ENCODE measurements at places on chromosomes 7 and 10. TPM values are rescaled to one million over a fixed set of nuclear protein-coding genes. Genes with fewer than 3 reads are reported as not detected.

- no peaks in the 10 kb centered on the region for H3K36me3 ChIP-seq
- DNase-seq: no peak
- no peaks in the 10 kb centered on the region for H3K27me3 ChIP-seq
- no peak overlapping the region for H3K4me3 ChIP-seq
- no peak overlapping the region for H3K27ac ChIP-seq
These were observed 549.4 kb upstream of the NRP1 start for GRCh38 chr10:33883881-33884280.

Gene SBDS
- total RNA-seq: 68.6 TPM

Gene TMEM273
- 36.4 TPM for total RNA-seq

DNA sequence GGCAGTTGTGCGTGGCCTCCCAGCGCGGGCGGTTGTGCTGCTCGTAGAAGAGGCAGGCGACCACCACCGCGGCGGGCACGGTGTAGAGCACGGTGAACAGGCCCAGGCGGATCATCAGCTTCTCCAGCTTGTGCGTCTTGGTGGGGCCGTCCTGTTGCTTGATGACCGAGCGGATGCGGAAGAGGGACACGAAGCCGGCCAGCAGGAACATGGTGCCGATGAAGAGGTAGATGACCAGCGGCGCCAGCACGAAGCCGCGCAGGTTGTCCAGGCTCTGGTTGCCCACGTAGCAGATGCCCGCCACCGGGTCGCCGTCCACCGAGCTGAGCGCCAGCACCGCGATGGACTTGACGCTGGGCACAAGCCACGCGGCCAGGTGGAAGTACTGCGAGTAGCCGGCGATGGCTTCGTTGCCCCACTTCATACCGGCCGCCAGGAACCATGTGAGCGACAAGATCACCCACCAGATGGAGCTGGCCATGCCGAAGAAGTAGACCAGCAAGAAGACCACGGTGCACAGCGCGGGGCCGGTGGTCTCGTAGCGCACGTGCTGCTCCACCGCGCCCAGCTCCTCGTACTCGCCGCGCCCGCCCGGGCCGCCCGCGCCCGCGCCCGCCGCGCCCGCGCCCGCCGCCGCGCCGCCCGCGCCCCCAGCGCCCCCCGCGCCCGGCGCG is 2.2 kb downstream of the FZD8 start:
- no peaks in the 10 kb centered on the region for H3K36me3 ChIP-seq
- H3K27me3 ChIP-seq: peaks cover 71% of the 10 kb centered on the region
- H3K4me1 ChIP-seq: peaks cover 11% of the 10 kb centered on the region
- peak overlapping the region; percentile 83 for H3K4me3 ChIP-seq

DNA sequence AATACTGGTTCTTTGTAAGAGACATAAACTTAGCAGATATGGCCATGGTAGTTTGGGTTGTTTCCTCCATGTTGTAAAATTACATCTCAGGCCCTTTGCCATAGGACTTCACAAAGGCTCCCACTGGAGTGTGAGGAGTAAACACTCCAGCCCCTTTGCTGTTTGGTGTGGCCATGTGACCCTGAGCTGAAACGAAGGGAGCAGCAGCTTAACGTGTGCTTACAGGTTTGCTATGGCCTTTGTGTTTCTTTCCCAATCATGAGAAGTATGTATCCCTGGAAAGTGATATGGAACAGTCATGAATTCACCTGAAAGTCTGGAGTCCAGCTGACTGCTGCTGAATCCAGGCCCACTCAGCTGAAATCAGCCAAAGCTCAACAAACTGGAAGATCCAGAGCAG is 23.8 kb upstream of the SFTPA1 start:
- no peak for DNase-seq
- H3K4me3 ChIP-seq: no peak overlapping the region
- peaks cover 33% of the 10 kb centered on the region for H3K27me3 ChIP-seq
- H3K36me3 ChIP-seq: no peaks in the 10 kb centered on the region
- H3K27ac ChIP-seq: no peak overlapping the region

DNA sequence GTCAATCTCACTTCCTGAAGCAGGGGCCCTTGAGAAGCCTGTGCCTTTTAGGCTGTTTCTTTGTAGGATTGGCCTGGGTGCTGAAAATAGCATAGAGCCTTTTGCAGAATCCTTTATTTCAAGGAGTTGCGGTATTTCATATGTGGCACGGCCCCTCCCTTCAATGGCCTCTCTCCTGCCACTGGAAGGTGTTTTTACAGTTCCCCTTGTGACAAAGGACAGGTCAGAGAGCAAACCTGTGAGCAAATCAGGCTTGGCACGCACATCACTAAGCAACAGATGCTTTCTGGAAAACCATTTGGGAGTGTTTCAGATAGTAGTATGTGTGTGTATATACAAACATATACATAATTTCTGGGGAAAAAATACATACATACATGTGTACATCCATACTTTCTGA is 388.6 kb upstream of the C7orf33 start:
- H3K36me3 ChIP-seq: no peaks in the 10 kb centered on the region
- no peaks in the 10 kb centered on the region for H3K4me1 ChIP-seq
- no peak for DNase-seq
- no peaks in the 10 kb centered on the region for H3K27me3 ChIP-seq

DNA sequence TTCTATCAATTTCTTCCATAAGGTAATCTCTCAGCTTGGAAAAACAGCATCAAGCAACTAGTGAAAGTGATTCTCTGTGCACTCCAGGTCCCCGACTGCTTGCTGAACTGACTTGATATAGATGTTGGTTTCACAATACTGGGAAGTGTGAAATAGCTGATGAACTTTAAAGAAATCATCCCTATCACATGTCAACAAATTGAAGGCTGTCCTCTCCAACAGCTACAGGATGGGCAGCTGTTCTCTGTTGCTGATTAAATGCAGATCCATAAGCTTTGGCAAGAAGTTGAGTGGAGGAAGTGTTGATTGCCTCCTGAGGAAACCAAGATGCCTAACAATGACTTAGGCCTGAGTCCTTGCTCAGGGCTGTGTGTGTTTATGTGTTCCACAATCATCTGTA is 130.4 kb upstream of the GDF10 start:
- no peaks in the 10 kb centered on the region for H3K36me3 ChIP-seq
- DNase-seq: no peak
- peaks cover 19% of the 10 kb centered on the region for H3K4me1 ChIP-seq
- no peak overlapping the region for H3K27ac ChIP-seq

Gene NPFFR1
- not detected for total RNA-seq

GRCh38 chr7:101817471-101818286 is at the start of gene CUX1:
Gene CUX1, plus strand, starts transcription at chr7:101817626. Its CDS starts 14 bp downstream, at chr7:101817640.
- peaks cover 2% of the 10 kb centered on the region for H3K36me3 ChIP-seq
- peak within 1 kb of the TSS; percentile 73 for H3K4me3 ChIP-seq
- H3K27ac ChIP-seq: no peak within 1 kb of the TSS
- H3K4me1 ChIP-seq: peaks cover 17% of the 10 kb centered on the region

Gene MMP21
- total RNA-seq: not detected

- peak overlapping the region; percentile 2 for H3K27ac ChIP-seq
- H3K27me3 ChIP-seq: no peaks in the 10 kb centered on the region
- H3K4me3 ChIP-seq: no peak overlapping the region
- peaks cover 15% of the 10 kb centered on the region for H3K4me1 ChIP-seq
These were observed 88.1 kb downstream of the BTAF1 start for GRCh38 chr10:92011560-92012214.

GRCh38 chr10:91536111-91536510 is 96.8 kb downstream of the PPP1R3C start:
- H3K4me3 ChIP-seq: no peak overlapping the region
- no peaks in the 10 kb centered on the region for H3K4me1 ChIP-seq
- H3K36me3 ChIP-seq: no peaks in the 10 kb centered on the region
- peaks cover 2% of the 10 kb centered on the region for H3K27me3 ChIP-seq

- H3K27me3 ChIP-seq: no peaks in the 10 kb centered on the region
- no peak overlapping the region for H3K4me3 ChIP-seq
- H3K36me3 ChIP-seq: no peaks in the 10 kb centered on the region
- no peak overlapping the region for H3K27ac ChIP-seq
- H3K4me1 ChIP-seq: no peaks in the 10 kb centered on the region
- DNase-seq: no peak
These were observed 385.0 kb downstream of the KCNMA1 start for GRCh38 chr10:77252380-77253146.

Gene HYCC1
- 33.7 TPM for total RNA-seq

DNA sequence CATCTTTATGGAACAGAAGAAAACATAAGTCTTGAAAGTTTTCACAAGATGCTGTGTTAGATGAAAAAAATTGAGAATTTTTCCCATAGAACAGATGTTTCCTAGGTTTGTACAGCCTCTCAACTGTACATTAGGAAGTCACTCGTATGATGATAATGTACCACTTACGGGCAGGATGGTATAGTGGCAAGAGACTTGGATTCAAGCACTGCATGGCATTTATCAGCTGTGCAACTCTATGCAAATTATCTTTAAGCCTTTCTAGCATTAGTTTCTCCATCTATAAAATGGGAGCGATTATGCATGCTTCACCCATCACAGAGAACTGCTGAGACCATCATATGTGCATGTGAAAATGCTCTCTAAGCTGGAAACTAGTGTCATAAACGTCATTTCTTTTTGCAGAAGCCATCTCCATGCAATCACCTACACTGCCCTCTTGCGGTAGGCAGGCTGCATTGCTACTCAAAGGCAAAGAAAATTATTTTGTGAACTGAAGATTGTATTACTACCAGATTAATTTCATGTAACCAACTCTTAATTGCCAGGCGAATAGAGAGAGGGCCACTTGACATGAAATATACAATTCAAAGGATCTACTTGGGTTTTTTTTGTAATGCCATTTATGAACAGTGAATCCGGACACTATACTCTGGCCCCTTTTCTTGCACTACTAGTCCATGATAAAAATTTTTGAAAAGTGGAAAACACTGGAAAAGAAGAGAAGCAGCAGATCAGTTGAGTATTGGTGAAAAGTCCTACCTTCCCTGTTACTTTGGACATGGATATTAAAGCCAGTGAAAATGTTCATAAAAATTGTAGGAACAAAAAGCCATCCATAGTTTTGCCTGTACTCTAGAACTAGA is 102.3 kb downstream of the JAZF1 start:
- H3K4me1 ChIP-seq: no peaks in the 10 kb centered on the region
- H3K4me3 ChIP-seq: no peak overlapping the region
- H3K27ac ChIP-seq: no peak overlapping the region
- peak; percentile 81 for DNase-seq
- H3K27me3 ChIP-seq: peaks cover 7% of the 10 kb centered on the region
- no peaks in the 10 kb centered on the region for H3K36me3 ChIP-seq

Gene PRTFDC1
- 0.50 TPM for total RNA-seq

DNA sequence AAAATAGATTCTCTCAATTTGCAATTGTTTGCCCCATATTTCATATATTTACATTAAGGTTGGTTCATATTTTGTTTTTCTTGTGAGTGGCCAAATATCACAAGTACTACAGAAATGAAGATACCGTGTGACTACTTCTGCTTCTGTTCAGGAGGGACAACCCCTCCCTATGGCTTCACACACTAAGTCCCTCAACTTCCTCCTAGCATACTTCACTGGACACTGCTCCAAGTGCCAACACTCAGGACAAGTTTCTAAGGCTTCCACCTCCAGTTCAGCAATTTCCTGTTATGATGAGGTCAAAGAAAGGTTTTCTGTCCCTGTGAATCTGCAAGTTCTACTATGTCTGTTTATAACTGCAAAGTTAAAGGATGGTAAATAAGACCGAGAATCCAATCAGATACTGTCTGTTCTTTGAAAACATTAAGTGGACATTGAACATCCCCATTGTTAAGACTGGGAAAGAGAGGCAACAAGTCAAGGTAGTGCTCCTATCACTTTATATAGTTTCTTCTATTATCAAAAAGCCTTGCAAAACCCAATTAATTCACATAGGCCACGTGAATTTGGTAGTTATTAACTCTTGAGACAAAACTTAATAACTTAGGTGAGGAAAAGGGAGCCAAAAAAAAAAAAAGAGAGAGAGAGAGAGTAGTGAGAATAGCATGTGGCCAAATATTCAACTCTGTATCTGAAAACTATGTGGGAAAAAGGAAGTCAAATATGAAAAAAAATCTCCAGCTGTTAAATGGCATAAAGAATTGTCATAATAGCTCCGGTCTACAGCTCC is 81.3 kb upstream of the DKK1 start:
- H3K27ac ChIP-seq: no peak overlapping the region
- no peak for DNase-seq
- H3K36me3 ChIP-seq: no peaks in the 10 kb centered on the region
- H3K4me1 ChIP-seq: peaks cover 6% of the 10 kb centered on the region

DNA sequence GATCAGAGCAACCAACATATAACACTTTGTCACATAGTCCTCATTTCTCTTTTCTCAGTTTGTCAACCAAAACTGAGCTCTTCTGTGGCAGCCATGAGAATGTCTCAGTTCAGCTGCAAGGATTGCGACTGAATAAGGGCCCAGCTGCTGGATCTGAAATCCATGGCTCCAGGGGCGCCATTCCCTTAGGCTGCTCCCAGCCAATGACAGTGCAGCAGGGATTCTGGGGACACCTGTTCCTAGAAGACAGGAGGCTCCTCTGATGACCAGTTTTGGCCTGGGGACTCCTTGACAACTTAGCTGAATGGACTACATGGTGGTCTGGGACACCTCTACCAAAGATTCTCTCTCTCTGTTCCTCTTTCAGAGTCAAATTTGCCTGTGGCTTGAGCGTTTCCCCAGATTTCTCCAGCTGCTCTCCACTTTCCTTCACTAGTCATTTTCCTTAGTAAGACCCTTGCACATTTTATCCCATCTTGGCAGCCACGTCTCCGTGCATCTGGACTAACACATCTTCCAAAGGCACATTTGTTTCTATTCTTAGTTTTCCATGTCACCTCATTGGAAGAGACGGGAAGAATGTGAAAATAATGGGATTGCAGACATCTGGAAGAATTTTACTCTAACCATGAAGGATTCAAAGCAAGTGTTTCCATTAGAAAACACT is 28.1 kb upstream of the KIF5B start:
- H3K27me3 ChIP-seq: peaks cover 9% of the 10 kb centered on the region
- no peak for DNase-seq
- H3K36me3 ChIP-seq: no peaks in the 10 kb centered on the region
- H3K4me3 ChIP-seq: no peak overlapping the region
- no peaks in the 10 kb centered on the region for H3K4me1 ChIP-seq

Gene MALRD1
- not detected for total RNA-seq

DNA sequence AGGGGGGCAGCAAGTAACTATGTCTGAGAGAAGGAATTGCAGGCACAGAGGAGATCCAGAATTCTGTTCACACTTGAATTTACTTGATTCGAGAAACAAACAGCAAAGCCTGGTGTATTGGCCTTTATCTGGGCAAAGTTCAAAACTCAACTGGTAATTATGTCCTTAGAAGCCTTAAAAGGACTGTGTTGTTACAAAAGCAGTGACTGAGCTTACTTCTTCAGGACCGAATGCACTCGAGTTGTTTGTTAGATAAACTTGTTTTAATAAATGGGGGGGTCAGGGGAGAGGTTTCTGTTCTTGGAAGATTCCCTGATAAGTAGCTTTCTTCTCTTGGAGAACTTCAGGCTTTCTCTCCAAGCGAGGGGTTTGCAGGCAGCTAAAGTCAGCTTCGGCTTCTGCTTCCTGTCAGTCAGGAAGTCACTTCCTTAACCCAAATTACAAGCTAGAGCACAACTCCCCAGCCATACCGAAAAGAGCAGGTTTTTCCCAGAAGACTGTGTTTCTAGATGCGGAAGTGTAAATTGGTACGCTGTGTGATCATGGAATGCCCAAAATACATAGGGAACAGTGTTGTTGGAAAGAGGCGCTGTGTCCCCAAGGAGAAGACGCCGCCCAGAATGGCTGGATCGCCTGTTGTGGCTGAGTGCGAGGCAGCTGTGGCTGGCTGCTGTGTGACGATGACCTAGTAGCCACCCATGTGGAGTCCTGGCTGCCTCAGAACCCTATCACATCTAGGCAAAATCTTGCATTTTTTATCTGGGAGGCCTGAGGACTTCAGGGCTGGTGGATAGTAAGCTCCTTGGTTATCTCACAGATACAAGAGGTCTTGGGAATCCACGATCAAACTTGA is 110.4 kb downstream of the TCF7L2 start:
- H3K27me3 ChIP-seq: no peaks in the 10 kb centered on the region
- no peak overlapping the region for H3K4me3 ChIP-seq
- H3K4me1 ChIP-seq: no peaks in the 10 kb centered on the region
- DNase-seq: peak; percentile 54

Gene INSYN2A
- not detected for total RNA-seq
